ENCODE measurements at places on chromosomes 3 and 15.

DNA sequence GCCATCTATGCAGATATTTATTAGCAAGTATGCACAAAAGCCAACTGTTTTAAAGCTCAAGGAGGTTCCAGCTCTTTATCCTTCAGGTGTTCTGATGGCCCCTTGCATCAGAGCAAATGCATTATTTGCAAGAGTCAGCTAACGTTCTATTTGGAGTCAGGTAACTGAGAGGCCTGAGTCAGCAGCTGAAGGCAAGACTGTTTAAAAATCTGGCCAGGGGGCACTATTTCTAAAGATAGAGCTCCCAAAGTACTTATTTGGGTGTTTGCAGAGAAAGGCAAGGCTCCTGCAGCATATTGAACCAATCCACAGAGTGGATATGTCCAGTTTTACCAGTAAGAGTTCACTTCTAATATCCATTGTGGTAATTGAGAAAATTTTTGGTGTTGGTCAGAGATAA lies 146.1 kb downstream of the LRTM1 start:
- no peak for DNase-seq

GRCh38 chr15:85094685-85095084 lies 113.0 kb downstream of the PDE8A start:
- DNase-seq: no peak

DNA sequence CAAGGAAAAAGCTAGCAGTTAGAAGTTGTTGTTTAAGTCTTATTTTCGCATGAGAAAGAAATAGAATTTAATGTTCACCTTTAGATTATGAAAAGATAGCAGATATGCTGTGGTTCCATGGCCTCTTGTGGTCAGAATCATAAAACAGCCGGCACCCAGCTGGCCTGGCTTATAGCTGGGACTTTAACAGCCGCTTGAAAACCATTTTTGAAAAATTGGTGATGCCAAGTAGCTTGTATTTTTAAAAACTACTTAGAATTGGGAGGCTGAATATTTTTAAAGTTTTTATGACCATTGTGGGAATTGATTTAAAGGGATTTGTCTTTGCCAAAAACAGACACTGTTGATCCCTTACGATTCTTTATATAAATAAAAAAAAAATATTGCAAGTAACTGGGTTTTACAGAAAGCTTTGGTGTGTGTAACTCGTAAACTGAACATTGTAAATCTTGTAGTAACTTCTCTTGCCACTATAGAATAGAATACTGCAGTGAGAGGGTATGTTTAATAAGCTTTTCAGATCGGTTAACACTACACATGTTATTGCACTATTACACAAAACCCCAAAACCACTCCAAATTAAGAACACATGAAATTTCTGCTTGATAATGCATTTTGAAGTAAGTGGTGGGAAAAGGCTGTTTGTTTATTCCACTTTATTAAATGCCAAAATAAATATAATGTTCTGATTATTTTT lies 6.6 kb downstream of the ARRDC4 start:
- no peak for DNase-seq

GRCh38 chr15:101382544-101382943 lies 87.5 kb upstream of the SNRPA1 start:
- no peak for DNase-seq

DNA sequence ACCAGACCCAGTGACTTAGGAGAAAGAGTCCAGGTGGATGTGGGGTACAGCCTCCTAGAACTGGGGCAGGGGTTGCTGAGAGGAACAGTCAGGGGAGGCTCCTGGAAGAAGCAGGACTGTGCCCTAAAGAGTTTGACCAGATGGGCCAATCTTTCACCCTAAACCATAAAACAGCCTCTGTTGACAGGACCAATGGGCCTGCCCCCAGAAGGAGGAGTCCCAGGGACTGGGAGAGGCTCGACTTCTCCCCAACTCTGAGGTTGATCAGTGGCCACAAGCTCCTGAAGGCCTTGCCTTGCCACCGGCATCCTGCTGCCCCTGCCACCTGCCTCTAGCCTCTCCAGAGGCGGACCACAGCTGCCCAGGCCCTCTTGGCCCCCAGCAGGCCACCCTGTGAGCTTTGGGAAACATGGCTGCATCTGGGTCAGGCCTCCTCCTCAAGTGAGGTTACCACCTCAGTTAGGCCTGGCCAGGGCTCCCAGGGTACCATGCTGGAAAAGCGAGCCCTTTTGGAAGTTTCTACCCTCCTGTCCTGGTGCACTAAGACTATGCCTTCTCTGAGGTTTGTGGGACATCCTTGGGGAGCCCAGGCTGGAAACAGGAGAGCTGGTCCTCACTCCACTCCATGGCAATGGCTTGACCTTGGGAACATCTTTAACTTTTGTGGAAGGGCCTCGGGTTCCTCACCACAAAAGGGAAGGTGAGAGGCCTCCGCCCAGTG lies 2.8 kb downstream of the VIPR1 start:
- DNase-seq: peak; percentile 36

- DNase-seq: no peak
These were observed 84.5 kb upstream of the NMNAT3 start for GRCh38 chr3:139762302-139762701.

Data from ecto neural progenitor cell (in vitro differentiated cells).